ENCODE measurements at places on chromosomes 2 and 18. TPM values are rescaled to one million over a fixed set of nuclear protein-coding genes. Genes with fewer than 3 reads are reported as not detected.
A peak's percentile ranks its signal among the peaks of the same experiment; 100 is the strongest.

DNA sequence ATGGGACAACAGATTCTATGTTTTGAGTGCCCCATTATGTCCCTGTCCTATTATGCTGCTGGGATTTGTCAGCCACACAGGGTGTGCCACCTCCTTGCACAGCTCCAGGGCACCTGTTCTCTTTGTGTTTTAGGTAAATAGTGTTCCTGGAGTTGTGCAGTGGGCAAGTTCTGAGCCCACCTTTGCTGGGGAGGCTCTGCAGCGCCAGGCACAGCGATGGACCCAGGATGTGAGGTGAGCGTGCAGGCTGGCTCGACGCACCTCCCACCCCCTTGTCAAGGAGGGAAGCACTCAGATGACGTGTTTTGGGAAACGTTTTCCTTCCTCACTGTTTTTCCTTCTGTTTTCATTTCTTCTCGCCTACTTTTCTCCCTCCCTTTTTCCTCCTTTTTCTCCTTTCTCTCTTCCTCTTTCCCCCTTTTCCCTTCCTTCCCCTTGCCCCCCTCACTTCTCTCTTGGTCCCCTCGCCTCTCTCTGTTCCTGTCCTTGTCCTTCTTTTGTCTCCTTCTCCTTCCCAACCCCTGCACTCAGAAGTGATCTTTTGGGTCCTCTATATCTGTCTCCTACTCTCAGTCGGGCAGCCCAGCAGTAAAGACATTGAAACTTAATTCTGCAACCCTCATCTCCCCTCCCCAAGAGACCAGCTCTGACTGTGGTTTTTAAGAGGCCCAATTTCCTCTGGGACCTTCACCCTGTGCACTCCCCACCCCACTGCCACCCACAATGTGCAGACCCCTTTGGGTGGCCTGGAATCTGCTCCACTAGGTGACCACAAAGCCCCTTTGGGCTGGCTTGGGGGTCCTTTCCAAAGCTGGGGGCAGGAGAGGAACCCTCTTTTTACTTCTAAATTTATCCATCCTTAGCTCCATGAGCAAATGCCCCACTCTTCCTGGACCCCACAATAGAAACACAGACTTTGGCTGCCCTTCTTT lies 104.0 kb downstream of the MCFD2 start:
- no peak for DNase-seq
- no peaks in the 10 kb centered on the region for H3K36me3 ChIP-seq
- H3K27me3 ChIP-seq, result no peaks in the 10 kb centered on the region
- peaks cover 48% of the 10 kb centered on the region for H3K4me1 ChIP-seq

DNA sequence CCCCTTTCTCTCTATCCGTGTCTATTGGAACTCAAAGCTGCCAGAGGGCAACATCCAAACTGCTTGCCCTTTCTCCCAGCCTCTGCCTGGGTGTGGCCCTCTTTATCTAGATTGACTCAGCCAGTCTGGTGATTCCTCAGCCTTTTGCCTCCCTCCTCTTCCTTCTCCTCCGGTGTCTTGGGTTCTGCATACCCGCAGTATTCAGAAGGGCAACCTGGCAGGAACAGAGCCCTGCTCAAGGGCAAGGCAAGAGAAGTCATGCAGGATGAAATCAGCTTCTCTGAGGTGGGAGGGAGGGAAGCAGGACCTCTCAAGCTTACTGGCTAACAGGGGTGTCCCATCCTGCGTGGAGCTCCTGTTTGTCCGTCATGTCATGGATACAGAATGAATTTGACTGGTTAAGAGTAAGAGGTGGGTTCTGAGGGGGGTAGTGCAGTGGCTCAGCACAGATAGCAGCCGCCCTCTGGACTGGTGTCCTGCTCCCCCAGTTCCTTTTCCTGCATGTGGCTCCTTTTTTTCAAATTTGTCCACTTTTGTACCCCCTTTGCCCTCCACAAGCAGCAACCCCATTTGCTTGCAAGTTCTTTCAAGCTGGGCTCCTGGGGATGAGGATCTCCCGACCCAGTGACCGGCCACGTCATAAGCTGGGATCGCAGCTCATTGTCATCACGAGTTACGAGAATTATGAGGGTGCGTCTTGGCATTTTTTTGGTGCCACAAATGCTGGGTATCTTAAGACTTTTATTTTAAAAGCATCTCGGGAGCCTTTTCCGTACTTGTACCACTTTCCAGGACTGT lies 154.1 kb downstream of the FHOD3 start:
- H3K4me1 ChIP-seq, result peaks cover 81% of the 10 kb centered on the region
- H3K36me3 ChIP-seq, result no peaks in the 10 kb centered on the region
- no peaks in the 10 kb centered on the region for H3K27me3 ChIP-seq
- no peak for DNase-seq

GRCh38 chr2:55862673-55863390 lies 60.8 kb downstream of the EFEMP1 start:
- H3K4me1 ChIP-seq, result peaks cover 10% of the 10 kb centered on the region
- H3K36me3 ChIP-seq, result peaks cover 3% of the 10 kb centered on the region
- H3K27me3 ChIP-seq, result no peaks in the 10 kb centered on the region
- no peak overlapping the region for H3K4me3 ChIP-seq

GRCh38 chr2:98087447-98088020 lies 567 bp downstream of the VWA3B start:
- peak overlapping the region; percentile 57 for H3K4me3 ChIP-seq
- no peak for DNase-seq
- H3K27ac ChIP-seq, result peak overlapping the region; percentile 67
- H3K27me3 ChIP-seq, result no peaks in the 10 kb centered on the region

GRCh38 chr18:37289423-37289822 lies 276.2 kb downstream of the CELF4 start:
- no peak overlapping the region for H3K27ac ChIP-seq
- no peaks in the 10 kb centered on the region for H3K27me3 ChIP-seq
- H3K4me3 ChIP-seq, result no peak overlapping the region
- peak; percentile 36 for DNase-seq
- no peaks in the 10 kb centered on the region for H3K36me3 ChIP-seq
- no peaks in the 10 kb centered on the region for H3K4me1 ChIP-seq

GRCh38 chr2:239651859-239652258 lies 251.0 kb upstream of the HDAC4 start:
- no peaks in the 10 kb centered on the region for H3K4me1 ChIP-seq
- H3K4me3 ChIP-seq, result no peak overlapping the region
- no peak for DNase-seq
- H3K27ac ChIP-seq, result no peak overlapping the region
- peaks cover 26% of the 10 kb centered on the region for H3K27me3 ChIP-seq

- H3K27ac ChIP-seq, result no peak overlapping the region
- H3K4me3 ChIP-seq, result no peak overlapping the region
- no peak for DNase-seq
- H3K27me3 ChIP-seq, result no peaks in the 10 kb centered on the region
- no peaks in the 10 kb centered on the region for H3K36me3 ChIP-seq
These were observed 115.8 kb downstream of the SPHKAP start for GRCh38 chr2:228065686-228066085.

DNA sequence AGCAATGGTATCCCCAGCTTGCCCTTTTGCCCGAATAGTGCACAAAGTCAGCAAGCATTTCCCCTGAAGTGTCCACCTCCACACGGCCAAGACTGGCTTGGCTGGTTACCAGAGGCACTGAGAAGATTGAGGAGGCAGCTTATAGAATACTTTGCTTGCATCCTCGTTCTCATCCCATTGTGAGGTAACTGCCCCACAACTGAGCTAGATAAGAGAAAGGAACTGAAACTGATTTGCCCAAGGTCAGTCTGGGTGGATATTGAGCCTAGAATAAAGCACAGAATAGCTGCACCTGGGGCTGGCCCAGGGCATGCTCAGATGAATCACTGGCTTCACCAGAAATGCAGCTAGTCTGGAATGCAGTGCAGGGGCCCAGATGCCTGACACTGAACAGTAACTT lies 32.7 kb upstream of the MAP4K3 start:
- H3K4me1 ChIP-seq, result peaks cover 35% of the 10 kb centered on the region
- no peaks in the 10 kb centered on the region for H3K36me3 ChIP-seq
- H3K4me3 ChIP-seq, result no peak overlapping the region

GRCh38 chr2:149556452-149556851 lies 31.1 kb downstream of the MMADHC start:
- no peak overlapping the region for H3K4me3 ChIP-seq
- no peak overlapping the region for H3K27ac ChIP-seq
- no peaks in the 10 kb centered on the region for H3K27me3 ChIP-seq
- no peak for DNase-seq
- H3K36me3 ChIP-seq, result no peaks in the 10 kb centered on the region
- no peaks in the 10 kb centered on the region for H3K4me1 ChIP-seq

DNA sequence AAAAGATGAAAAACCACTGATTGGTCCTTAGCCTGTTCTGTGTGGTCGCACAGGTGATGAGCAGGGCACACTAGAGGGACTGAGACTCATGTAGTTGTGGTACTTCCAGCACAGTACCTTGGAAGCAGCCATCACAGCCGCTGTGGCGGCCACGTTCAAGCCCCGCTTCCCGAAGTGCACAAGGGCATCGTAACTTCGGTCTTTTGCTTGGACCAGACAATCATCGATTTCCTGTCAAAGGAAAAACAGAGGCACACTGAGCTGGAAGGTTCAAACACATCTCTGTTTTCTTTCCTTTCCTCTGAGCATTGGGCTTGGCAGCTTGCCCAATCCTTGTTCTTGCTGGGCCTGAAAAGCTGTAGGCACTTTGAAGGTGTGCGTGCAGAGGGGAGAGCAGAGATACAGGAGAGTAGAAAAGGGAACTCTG lies 52.6 kb downstream of the MRPL35 start:
- H3K4me3 ChIP-seq, result no peak overlapping the region
- H3K27me3 ChIP-seq, result no peaks in the 10 kb centered on the region
- peak; percentile 35 for DNase-seq
- no peak overlapping the region for H3K27ac ChIP-seq
- H3K4me1 ChIP-seq, result peaks cover 54% of the 10 kb centered on the region

DNA sequence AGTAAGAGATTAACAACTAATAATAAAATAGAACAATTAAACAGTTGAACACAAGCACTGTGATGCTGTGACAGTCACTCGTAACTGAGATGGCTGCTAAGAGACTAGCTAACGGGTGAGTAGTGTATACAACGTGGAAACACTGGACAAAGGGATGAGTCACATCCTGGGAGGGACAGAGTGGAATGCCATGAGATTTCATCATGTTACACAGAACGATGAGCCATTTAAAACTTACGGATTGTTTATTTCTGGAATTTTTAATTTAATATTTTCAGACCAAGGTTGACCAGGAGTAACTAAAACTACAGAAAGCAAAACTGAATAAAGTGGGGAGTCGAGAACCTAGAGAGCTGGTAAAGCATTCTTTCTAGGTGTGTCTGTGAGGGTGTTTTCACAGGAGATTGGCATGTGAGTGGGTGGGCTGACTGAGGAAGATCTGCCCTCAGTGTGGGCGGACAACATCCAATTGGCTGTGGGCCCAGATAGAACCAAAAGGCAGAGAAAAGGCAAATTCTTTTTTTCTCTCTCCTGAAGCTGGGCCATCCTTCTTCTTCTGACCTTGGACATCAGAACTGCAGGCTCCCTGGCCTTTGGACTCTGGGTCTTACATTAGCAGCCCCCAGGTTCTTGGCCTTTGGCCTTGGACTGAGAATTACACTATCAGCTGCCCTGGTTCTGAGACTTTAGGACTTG lies 14.6 kb downstream of the TMSB10 start:
- peak; percentile 62 for DNase-seq
- H3K27ac ChIP-seq, result peak overlapping the region; percentile 80
- no peak overlapping the region for H3K4me3 ChIP-seq
- H3K36me3 ChIP-seq, result no peaks in the 10 kb centered on the region
- no peaks in the 10 kb centered on the region for H3K27me3 ChIP-seq

DNA sequence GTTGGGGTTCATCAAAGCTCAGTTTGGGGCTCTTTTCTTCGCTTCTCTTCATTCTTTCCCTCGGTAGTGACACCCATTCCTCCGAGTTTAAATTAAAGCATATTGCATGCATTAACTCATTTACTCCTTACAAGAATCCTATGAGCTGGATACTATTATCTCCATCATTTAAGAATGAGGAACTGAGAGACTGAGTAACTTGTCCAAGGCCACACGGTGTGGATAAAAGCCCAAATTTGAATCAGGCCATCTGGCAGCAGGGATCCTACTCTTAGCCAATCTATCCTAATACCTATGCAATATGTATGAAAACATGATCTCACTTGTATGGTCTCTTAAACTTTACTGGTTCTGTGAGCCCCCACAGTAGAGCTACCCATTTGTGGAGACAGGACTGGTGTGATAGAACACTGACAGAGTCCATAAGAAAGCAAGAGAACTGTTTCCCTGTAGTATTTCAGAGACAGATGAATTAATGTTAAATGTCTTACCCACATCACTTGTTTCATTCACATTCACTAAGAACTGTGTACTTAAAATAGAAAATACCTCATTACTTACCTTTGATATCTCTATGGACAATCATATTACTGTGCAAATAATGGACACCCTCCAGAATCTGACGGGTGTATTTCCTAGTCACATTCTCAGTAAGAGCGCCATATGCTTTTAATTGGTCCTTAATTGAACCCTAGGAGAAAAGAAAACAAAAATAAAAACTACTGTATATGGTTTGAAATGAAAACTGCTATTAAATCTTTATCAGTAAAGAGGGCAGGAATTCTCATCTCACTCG lies 20.4 kb upstream of the ERCC3 start:
- no peak overlapping the region for H3K4me3 ChIP-seq
- H3K27ac ChIP-seq, result no peak overlapping the region
- H3K4me1 ChIP-seq, result no peaks in the 10 kb centered on the region
- no peaks in the 10 kb centered on the region for H3K27me3 ChIP-seq
- peaks cover 100% of the 10 kb centered on the region for H3K36me3 ChIP-seq

- H3K4me3 ChIP-seq, result no peak overlapping the region
- no peaks in the 10 kb centered on the region for H3K4me1 ChIP-seq
- no peak overlapping the region for H3K27ac ChIP-seq
- no peak for DNase-seq
- H3K27me3 ChIP-seq, result no peaks in the 10 kb centered on the region
- peaks cover 4% of the 10 kb centered on the region for H3K36me3 ChIP-seq
These were observed 47.4 kb downstream of the DNAJC10 start for GRCh38 chr2:182763311-182763912.

- H3K27ac ChIP-seq, result no peak overlapping the region
- H3K4me1 ChIP-seq, result peaks cover 11% of the 10 kb centered on the region
- H3K36me3 ChIP-seq, result peaks cover 52% of the 10 kb centered on the region
- DNase-seq, result no peak
These were observed 208.7 kb upstream of the RASGRP3 start for GRCh38 chr2:33267756-33268155.

GRCh38 chr2:214244847-214245246 lies 166.0 kb upstream of the VWC2L start:
- no peak for DNase-seq
- H3K4me1 ChIP-seq, result no peaks in the 10 kb centered on the region
- H3K27me3 ChIP-seq, result no peaks in the 10 kb centered on the region
- no peaks in the 10 kb centered on the region for H3K36me3 ChIP-seq
- H3K4me3 ChIP-seq, result no peak overlapping the region

- H3K36me3 ChIP-seq, result no peaks in the 10 kb centered on the region
- DNase-seq, result no peak
- no peak overlapping the region for H3K27ac ChIP-seq
- H3K4me3 ChIP-seq, result no peak overlapping the region
These were observed 418.0 kb downstream of the LRATD1 start for GRCh38 chr2:15050483-15050882.

- no peaks in the 10 kb centered on the region for H3K27me3 ChIP-seq
- no peak overlapping the region for H3K27ac ChIP-seq
- no peak overlapping the region for H3K4me3 ChIP-seq
- no peaks in the 10 kb centered on the region for H3K4me1 ChIP-seq
- no peaks in the 10 kb centered on the region for H3K36me3 ChIP-seq
- DNase-seq, result no peak
These were observed 91.5 kb upstream of the NRP2 start for GRCh38 chr2:205590759-205591158.

Gene LIPG
- total RNA-seq, result 0.12 TPM

Gene TRIM54
- total RNA-seq, result 230 TPM

Gene RND3
- total RNA-seq, result 22.1 TPM

Gene TANC1
- 62.2 TPM for total RNA-seq

Gene INHBB
- 3.3 TPM for total RNA-seq

Gene KLHL41
- 134 TPM for total RNA-seq

Data from heart right ventricle (tissue), 16 donors.